B cell (primary cell): ENCODE measurements at places on chromosomes 2 and 18. TPM values are rescaled to one million over a fixed set of nuclear protein-coding genes. Genes with fewer than 3 reads are reported as not detected.

The OTX1 gene
- polyA plus RNA-seq: not detected in 2 replicates

The HOXD1 gene
- not detected in 2 replicates for polyA plus RNA-seq

The POTEI gene
- polyA plus RNA-seq: not detected in 2 replicates

The VWC2L gene
- not detected in 2 replicates for polyA plus RNA-seq

The CHPF gene
- polyA plus RNA-seq: 5.2 and 8.7 TPM in 2 replicates

The RNF152 gene
- not detected in 2 replicates for polyA plus RNA-seq

The ARHGAP28 gene
- not detected in 2 replicates for polyA plus RNA-seq

The GATA6 gene
- polyA plus RNA-seq: not detected in 2 replicates

The LRATD1 gene
- polyA plus RNA-seq: not detected in 2 replicates

The KIDINS220 gene
- polyA plus RNA-seq: 12.5 and 15.4 TPM in 2 replicates

The CYRIA gene
- 16.2 and 16.8 TPM in 2 replicates for polyA plus RNA-seq

The DSC1 gene
- polyA plus RNA-seq: not detected in 2 replicates

- DNase-seq: no peak
Observed at GRCh38 chr18:9139400-9140039, 2.9 kb downstream of the ANKRD12 start.

DNA sequence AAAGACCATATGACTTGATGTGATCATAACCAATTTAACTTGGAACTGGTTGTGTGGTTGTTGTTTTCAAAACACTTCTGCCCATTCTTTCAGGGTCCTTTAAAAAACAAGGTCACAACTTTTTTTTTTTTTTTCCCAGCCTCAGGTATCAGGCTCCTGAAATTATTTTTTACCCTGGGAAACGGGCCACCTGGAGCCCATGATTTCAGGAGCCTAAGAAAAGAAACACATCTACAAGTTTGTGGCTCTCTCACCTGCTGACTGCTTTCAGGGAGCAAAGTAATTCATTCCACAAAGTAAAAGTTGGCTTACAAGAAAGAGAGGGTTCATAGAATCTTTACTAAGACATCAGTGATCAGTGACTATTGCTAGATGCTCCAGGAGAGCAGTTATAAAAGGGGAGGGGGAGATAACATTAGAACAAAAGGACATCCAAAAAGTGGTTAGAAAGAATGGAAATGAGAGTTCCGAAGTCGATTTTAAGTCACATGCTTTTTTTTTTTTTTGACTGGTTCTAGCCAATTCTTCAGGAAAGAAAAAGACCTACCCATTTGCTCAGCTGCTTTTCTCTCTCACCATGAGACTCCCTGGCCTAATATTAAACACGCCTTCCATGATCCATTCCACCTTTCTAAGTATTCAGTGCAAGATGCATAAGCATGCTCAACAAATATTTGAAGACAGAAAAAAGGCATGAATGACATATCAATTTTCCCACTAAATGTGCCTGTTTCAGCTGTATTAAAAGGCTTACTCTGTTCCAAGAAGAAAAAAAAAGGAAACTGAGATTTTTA lies 267.3 kb downstream of the LRATD1 start:
- DNase-seq: no peak

- DNase-seq: no peak
Observed at GRCh38 chr18:506264-506663, 5.8 kb upstream of the COLEC12 start.

GRCh38 chr2:232535761-232536530 lies 3.5 kb upstream of the CHRNG start:
- no peak for DNase-seq

DNA sequence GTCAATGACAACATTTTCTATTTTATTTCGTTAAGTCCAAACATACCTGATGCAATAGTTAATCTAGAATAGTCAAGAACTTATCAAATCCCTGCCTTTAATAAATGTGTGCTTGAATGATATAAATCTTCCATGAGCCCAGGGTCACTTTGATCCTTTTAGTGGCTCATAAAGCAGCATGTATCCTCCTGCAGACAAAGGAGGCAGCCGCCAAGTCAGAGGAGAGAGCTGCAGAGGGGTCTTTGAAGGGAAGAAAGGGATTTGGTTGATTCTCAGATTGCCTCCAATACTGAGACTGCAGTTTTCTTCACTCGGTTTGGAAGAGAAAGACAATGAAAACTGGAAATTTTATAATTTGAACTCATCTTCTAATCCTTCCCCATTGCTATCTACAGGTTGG lies 378.4 kb upstream of the PIK3C3 start:
- no peak for DNase-seq

DNA sequence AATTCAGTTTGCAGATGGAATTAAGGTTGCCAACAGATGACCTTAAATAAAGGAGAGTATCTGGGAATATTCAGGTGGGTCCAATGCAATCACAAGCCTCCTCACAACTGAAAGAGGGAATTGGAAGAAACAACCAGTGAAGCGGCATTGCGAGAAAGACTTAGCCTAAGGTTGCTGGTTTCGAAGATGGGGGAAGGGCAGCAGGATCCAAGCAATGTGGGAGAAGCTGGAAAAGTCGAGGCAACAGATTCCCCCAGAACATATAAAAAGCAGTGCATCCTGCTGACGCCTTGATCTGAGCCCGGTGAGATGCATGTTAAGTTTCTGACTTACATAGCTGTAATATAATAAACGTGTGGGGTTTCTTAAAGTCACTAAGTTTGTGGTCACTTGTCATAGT lies 162.5 kb downstream of the NDUFA10 start:
- DNase-seq: no peak

- DNase-seq: no peak
Observed at GRCh38 chr2:216372761-216373291, 543 bp upstream of the MARCHF4 start.

- no peak for DNase-seq
Observed at GRCh38 chr2:232886176-232886575, 16.1 kb downstream of the SNORC start.

DNA sequence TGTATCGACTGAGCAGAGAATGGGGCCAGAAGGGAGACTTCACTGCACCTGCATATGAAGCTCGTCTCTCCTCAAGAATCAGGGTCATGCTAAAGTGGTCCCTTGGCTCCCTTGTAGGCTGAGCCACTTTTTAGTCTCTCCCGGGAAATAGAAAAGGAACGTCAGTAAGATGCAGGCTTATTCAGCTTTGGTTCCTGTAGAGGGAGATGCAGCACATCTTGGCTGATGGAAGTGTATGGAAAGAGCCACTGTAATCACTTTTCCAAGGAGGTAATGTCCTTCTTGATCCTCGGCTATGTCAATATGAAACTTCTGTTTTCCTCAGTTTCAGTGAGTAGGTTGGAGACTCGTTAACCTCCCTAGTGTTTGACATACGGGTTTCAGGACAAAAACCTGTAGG lies 235.2 kb downstream of the GCA start:
- DNase-seq: no peak

GRCh38 chr2:1658394-1659151 lies 85.7 kb downstream of the PXDN start:
- no peak for DNase-seq

GRCh38 chr18:35525795-35526494 lies 28.2 kb upstream of the INO80C start:
- DNase-seq: no peak

- DNase-seq: no peak
Observed at GRCh38 chr2:142037744-142038143, 93.1 kb downstream of the LRP1B start.

- no peak for DNase-seq
Observed at GRCh38 chr2:209976698-209977385, 25.6 kb upstream of the RPE start.

GRCh38 chr2:1546023-1546591 lies 132.8 kb downstream of the TPO start:
- DNase-seq: peak; percentile 51

- no peak for DNase-seq
Observed at GRCh38 chr18:37270666-37271052, 294.9 kb downstream of the CELF4 start.

- DNase-seq: no peak
Observed at GRCh38 chr18:43965691-43966090, 688.4 kb upstream of the SYT4 start.

GRCh38 chr2:27954221-27954673 lies 63.7 kb downstream of the BABAM2 start:
- no peak for DNase-seq

DNA sequence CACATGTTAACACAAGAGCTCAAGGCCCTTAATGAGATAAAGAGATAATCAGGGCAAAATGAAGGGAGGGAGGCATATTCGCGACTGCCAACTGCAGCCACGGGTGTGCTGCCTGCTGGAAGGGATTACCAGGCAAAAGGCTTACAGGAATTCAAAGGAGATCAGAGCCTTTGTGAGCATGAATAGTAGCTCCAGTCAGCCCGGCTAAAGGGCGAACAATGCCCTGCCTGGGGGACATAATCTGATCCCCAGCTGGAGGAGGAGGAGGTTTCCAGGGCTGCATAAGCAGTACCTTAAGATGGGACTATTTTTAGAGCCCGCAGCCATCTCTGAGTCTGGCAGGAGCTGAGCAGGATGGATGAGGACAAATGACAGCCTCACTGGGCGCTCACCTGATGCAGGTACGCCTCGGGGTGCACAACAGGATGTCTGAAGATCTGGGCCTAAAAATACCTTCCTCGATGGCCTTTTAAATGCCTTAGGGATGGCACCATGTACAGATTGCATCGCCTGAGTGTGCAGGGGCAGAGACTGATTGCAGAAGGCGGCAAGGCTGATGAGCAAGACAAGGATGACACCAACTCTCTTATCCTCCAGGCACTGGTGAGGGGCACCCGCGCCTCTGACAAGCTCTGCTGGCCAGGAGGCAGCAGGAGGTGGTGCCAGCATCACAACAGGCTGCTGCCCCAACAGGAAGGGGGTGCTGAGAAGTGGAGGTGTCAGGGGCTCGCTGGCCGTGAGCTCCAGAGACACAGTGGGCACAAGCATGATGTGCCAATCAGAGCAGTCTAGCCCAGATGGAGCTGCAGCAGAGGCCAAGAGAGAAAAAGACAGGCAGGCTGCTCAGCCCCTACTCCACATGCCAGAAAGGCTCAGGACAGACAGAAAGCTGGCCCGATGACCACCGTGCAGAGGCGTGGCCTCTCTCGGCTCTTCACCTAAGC lies 111.4 kb downstream of the EIPR1 start:
- no peak for DNase-seq

GRCh38 chr18:71287268-71287667 lies 998.4 kb downstream of the SOCS6 start:
- DNase-seq: no peak

DNA sequence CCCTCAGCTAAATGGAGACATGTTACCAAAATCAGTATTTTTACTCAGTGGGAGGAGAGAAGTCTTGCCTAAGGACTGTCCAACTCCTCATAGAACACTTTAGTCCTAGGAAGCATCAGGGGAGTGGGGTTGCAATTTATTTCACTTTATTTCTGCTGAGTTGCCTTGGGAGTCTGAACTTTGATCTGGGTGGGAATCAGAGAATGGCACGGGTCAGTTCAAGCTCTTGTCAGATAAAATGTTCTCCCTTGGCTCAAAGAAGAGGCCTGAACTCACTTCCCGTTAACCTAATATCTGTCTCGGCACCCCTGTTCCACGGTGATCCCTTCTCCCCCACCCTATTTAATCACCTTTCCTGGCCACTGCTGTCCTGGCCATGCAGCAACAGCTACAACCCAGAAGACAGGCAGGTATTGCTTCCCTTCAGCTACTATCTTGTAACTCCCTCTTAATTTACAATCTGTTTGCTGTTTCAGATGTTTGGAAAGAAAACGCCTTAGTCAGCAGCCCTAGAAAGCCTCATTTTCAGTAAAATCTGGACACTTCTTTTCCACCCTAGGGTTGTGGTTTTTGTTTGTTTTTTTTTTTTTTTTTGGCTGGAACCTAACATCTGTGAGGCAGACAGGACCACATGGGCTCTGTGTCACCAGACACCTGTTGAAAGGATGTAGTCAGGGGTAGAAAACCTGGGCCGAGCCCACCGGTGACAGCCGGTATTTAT lies 52.5 kb downstream of the SERTAD2 start:
- no peak for DNase-seq

DNA sequence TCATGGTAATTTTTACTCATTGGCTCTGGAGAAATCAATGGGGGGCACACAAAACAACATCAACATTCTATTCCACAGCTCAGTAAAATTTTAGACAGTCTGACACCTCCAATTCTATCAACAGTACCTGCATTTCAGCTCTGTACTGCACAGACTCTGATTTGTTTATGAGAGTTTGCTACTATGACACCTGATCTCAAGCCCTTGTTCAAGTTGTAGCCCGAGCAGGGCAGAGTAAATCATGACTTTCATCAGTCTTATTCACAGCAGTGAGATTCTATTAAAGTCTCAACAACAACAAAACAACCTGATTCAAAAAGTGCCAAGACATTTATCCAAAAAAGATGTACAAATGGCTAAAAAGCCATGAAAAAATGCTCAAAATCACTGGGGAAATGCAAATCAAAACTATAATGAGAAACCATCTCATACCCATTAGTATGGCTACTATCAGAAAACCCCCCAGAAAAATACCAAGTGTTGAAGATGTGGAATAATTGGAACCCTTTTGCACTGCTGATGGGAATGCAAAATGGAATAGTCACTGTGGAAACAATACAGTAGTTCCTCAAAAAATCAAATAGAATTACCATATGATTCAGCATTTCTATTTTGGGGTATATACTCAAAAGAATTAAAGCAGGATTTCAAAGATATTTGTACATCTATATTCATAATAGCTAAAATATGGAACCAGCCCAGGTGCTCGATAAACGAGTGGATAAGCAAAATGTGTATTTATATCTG lies 71.7 kb upstream of the RBMS1 start:
- no peak for DNase-seq

- no peak for DNase-seq
Observed at GRCh38 chr2:73852020-73852419, 23.3 kb downstream of the STAMBP start.

- no peak for DNase-seq
Observed at GRCh38 chr2:70886541-70886987, 49.1 kb upstream of the ATP6V1B1 start.

- DNase-seq: no peak
Observed at GRCh38 chr2:215290980-215291599, 20.8 kb upstream of the ATIC start.
